Mammary epithelial cell (primary cell): ENCODE measurements at places on chromosomes 3 and 15.
A peak's percentile ranks its signal among the peaks of the same experiment; 100 is the strongest.

- no peak for DNase-seq
These were observed 135.4 kb downstream of the ATG7 start for GRCh38 chr3:11407644-11408043.

DNA sequence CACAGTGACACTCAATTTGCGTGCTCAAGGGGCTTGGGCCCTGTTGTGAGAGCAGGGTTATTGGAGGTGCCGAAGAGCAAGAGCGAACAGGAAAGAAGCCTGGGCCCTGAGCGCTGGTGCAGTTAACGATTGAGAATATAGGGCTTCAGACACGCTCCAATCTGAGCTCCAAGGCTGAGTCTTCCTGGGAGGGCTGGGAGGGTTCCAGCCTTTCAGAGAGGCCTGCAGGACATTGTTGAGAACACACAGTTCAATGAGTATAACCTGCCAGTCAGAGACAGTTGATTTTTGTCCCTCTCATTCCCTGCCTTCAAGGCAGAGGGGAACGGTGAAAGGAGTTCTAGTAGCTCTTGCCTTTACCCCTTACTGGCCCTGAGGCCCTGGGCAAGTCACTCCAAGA lies 47.3 kb downstream of the GLDN start:
- no peak for DNase-seq

DNA sequence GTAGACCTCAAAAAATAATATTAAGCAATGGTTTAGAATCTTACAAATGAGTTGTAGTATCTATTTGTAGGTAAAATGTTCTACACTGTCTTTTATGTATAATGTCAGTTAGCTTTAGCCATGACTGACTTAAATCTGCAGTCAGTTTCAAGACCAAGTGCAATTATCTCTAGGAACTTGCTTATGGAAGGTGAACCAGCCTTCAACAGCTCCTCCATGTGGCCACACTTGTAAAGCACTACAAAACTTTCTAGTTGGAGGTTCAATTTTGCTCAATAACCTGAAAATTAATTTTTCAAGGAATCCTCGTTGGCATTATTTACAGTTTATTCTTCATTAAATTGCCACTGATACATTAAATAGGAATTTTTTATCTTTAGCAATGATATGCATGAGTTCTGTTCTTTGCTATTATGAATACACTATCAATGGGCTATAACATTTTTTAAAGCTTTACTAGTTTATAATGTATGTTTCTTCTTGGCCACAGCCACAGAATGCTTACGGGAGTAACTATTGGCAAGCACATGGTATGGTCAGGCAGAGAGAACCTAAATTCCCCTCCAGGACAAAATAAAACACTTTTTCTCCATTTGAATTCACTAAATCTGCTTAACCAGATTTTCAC lies 315.3 kb upstream of the UBE2E2 start:
- peak; percentile 8 for DNase-seq

GRCh38 chr3:42229942-42230688 lies 35.9 kb downstream of the CCK start:
- peak; percentile 45 for DNase-seq
